ENCODE measurements at places on chromosomes 13 and 19.

DNA sequence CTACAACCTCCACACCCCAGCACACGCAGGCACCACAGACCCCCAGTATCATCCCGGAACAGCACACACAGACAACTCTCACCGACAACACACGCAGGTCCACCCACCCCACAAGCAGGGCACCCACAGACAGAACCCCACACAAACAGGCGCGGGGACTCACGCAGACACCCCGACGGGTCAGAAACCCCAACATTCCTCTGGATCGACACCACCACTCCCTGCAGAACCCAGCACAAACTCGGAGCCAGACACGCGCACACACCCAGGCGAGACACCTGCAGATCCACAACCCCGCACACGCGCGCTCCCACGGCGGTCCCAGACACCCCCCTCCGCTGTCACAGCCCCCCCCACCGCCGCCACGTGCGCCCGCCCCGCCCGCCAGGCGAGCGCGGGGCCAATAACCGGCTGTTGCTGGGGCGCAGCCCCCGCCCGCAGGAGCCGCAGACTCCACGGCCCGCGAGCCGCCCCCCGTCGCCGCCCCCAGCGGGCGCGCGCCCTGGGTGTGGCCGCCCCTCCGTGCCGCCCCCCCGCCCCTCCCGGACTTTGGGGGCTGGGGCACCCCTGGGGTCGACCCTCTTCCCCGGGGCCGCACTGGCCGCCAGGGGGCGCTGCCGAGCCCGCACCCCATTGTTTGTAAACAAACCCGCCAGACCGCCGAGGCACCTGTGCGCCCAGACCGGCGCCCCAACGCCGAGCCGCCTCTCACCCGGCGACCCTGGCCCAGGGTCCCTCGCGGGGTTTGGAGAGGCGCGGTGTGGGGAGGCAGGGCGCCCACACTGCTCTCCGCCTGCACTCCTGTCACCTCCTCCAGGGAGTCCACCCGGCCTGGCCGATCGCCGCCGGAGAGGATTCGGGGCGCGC is 712 bp downstream of the BBC3 start:
- DNase-seq = peak; percentile 74

DNA sequence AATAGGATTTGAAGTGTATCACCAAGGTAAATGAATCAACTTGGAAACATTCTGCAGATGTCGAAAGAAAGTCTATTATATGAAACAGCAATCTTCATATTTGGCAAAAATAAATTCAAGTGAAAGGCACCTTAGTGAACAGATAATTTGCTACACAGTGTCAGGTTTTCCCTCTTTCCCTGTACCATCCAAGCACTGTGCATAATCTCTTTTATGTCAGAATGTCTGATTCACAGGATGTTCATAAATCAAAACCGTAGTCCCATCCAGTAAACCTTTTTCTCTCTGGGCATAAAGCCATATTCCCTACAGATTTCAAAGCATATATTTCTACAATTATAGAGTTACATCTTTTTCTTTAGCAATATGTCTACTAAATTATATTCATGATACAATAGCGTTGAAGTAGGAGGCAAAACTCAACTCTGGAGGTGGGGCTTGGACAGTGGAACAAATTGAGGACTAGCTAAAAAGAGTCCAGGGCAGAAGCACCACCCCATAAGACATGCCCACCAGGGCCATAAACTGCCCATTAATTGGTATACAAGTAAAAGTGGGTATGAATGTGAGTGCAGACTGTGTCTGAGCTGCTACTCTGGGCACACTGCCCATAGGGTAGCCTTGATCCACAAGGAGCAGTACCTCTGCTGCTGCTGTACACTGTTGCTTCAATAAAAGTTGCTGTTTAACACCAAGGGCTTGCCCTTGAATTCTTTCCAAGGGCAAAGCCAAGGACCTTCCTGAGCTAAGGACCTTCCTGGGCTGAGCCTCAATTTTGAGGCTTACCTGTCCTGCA is 72.1 kb upstream of the MYCBP2 start:
- DNase-seq = no peak

DNA sequence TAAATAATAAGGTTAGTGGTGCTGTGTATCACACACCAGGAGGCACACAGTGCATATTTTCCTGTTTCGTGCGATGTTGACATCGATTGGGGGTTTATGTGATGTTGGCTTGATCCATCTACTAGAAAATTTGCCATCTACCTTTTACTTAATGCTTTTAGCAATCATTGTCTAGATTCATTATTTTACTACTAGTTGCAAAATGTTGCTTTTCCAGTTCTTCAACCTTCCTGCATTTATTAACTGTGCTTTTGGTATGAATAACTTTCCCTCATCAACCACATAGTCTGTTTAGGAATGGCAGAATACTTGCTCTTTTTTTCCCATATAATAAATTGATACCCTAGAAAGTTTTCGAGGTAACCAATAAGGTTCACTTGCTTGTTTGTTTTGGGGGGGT is 17.5 kb downstream of the C13orf42 start:
- no peak for DNase-seq

- no peak for DNase-seq
Measured at GRCh38 chr13:28321756-28322155, 173.2 kb downstream of the FLT1 start.

DNA sequence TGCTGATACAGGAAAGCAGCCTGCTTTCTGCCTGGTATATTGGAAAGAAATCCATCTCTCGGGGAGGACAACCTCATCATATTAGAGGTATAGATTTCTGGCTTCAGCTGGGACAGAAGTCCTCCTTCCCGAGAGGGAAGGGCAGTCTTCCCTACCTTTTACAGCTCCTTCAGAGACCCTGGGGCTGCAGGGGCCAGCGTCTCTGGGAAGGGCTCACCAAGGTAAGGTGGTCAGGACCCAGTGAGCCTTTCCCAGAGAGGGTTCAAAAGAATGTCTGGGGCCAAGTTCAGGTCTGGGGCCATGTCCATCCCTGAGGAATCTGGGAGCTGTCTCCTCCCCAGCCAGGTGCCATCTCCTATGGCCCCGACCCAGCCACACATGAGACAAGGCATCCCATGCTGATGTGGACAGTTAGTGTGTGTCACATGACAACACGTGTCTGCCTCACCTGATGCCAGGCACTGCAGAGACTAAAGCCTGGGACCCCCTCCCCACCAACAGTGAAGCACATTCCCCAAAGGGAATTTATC is 136.4 kb downstream of the URI1 start:
- DNase-seq = no peak

DNA sequence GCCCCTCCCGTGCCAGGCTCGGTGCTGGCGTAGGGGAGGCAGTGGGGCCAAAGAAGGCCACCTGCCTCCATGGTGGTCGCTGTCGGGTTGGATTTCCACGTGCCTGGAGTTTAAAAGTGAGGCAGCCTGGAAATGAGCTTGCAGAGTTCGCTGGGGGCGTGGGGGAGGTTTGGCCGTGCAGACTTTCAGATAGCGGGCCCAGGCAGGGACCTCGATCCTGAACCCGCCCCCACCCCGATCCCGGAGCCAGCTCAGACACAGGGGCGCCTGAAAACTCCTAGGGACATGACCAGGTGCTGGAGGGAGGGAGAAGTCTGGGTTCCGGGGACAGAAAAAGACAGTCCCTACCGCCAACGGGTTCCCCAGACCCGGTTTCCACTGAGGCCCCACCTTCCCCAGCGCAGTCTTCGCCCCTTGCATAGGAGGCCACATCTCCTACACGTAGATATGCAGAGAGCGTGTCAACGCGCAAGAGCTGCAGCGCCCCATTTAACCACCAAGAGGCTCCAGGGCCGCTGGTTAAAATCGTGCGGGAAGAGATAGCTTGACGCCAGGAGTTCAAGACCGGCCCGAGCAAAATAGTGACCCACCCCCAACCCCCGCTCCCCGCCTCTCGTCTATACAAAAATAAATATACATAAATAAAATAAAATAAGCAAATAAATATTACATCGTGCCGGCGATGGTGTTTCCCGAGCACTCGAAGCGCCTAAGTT is 8.5 kb downstream of the CCDC8 start:
- no peak for DNase-seq

- DNase-seq = no peak
Measured at GRCh38 chr13:33743438-33744368, 74.2 kb upstream of the RFC3 start.

GRCh38 chr13:91349992-91350911 is 2.8 kb downstream of the MIR17HG start:
- DNase-seq = no peak

DNA sequence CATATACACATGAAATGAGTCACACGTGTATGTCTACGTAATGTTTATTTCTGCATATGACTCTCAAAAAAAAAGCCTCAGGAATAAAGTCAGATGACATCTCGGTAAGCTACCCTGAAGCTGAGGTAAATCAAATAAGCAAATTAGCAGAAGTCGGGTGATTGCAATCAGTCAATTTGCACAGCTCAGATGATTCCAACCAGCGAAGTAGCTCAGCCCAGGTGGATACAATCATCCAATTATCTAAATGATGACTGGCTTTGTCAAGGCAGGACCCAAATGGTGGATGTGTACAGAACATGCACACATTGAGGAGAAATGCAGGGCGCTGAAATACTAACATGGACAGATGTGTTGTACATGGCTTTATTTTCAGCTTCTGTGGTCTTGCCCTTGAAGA is 148.5 kb downstream of the ZNF486 start:
- no peak for DNase-seq

- DNase-seq = no peak
Measured at GRCh38 chr13:44051918-44052675, 172.4 kb downstream of the LACC1 start.

- DNase-seq = no peak
Measured at GRCh38 chr19:15575406-15575805, 39.6 kb upstream of the CYP4F8 start.

- DNase-seq = no peak
Measured at GRCh38 chr13:27857282-27857681, 62.5 kb upstream of the PDX1 start.

GRCh38 chr19:13985771-13986347 is 20.3 kb downstream of the RFX1 start:
- DNase-seq = no peak

- no peak for DNase-seq
Measured at GRCh38 chr19:3603121-3603811, 3.4 kb downstream of the TBXA2R start.

- DNase-seq = no peak
Measured at GRCh38 chr19:14536926-14537692, 7.7 kb downstream of the TECR start.

DNA sequence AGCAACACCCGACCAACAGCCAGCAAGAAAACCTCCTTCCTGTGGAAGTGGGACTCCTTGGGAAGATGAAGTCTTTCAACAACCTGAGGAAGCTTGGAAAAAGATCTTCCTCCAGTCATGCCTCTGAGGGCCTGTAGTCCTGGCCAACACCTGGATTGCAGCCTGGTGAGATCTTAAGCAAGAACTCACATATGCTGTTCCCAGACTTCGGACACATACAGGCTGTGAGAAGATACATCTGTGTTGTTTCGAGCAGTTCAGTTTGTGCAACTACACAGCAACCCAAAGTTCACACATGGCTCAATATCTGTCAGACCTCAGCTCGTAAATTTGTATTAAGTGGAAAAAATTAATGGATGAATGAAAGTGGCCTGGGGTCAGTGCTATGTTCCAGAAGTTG is 65.1 kb upstream of the UBAC2 start:
- DNase-seq = no peak

- no peak for DNase-seq
Measured at GRCh38 chr13:68026077-68026476, 795.9 kb upstream of the PCDH9 start.

DNA sequence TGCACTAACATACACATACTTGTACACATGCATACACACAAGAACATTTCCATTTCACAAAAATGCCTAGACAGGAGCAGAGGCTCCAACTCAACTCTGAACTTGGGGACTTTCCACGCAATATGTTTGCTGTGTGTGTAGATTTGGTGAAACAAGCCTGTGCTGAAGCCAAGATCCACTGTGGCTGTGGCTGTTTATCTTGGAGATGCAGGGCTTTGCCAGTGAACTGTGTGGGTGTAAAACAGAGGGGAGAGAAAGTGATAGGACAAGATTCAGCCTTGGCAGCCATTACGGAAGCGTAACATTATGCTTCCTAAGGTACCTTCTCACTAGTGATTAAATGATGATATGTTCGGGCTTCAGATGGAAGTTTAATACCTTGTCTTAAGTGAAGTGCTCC is 73.2 kb upstream of the MBNL2 start:
- DNase-seq = no peak

- no peak for DNase-seq
Measured at GRCh38 chr13:99046851-99047250, 69.0 kb upstream of the DOCK9 start.

DNA sequence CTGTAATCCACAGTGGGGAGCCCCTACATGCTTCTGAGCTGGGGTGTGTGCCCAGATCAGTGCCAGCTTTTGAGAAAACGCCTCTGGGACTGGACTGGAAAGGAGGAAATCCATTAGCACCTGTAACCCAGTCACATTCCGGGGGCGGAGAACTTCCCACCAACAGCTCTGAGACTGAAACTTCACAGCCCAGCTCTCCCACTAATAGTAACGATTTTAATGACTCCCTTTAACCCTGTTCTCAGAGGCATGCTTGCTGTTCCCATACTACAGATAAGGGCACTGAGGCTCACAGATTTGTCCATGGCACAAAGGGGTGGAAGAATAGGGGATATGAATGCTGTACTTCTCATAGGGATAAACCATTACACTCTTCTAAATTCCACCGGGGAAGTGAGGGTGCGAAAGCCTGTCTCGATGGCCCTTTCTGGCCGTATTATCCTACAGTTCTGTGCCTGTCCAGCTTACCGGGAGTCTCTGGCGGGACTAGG is 851 bp downstream of the FBXO46 start:
- DNase-seq = no peak

DNA sequence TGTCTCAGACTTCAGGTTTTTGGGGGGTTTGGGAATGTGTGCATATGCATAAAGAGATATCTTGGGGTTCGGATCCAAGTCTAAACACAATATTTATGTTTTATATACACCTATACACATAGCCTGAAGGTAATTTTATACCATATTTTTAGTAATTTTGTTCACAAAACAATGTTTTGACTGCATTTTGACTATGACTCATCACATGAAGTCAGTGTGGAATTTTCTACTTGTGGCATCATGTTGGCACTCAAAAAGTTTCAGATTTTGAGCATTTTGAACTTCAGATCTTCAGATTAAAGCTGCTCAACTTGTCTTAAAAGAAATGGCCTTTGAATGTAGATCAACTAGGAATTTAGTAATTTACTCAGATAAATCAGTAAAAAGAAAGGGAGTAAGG is 712.9 kb upstream of the GPC6 start:
- DNase-seq = no peak

GRCh38 chr19:45917421-45918091 is 3.0 kb upstream of the NANOS2 start:
- no peak for DNase-seq

DNA sequence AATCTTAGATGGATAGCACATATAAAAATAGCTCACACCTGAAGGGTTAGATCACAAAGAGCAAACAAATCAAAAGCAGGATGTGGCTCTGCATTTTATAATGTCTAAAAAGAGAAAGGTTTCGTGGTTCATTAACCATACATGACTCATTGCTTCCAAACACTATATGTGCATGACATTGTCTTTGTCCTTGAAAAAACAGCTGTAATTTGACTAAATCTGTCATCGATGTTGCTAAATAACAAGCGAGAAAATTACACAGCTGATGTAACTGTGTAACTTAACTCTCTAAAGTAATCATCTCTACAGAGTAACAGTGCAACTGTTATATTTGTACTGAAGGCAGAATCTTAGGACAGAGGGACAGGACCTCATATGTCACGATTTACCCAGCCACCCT is 383.1 kb upstream of the GPC6 start:
- no peak for DNase-seq

Measured in activated CD8-positive, alpha-beta memory T cell treated with anti-CD3 and anti-CD28 coated beads for 1 hour (primary cell).